Nasal cavity respiratory epithelium epithelial cell of viscerocranial mucosa (primary cell): ENCODE measurements at places on chromosomes 13 and 19. TPM values are rescaled to one million over a fixed set of nuclear protein-coding genes. Genes with fewer than 3 reads are reported as not detected.

Gene LENG9
- total RNA-seq: 11.4 and 13.7 TPM in 2 replicates

Gene NALCN
- total RNA-seq: 0.07 and 0.34 TPM in 2 replicates

Gene CD79A
- total RNA-seq: 0.07 TPM in 1 of 2 replicates, not detected in the other

Gene ZSCAN5A
- total RNA-seq: 5.1 and 5.7 TPM in 2 replicates

Gene CGB5
- total RNA-seq: not detected in 2 replicates

Gene CAMSAP3
- 4.4 and 11.6 TPM in 2 replicates for total RNA-seq

Gene LAIR1
- total RNA-seq: not detected in 2 replicates

Gene PEX11G
- 1.6 and 3.1 TPM in 2 replicates for total RNA-seq

Gene PIK3R2
- 8.2 and 46.5 TPM in 2 replicates for total RNA-seq

Gene GRK1
- total RNA-seq: not detected in 2 replicates

Gene NR1H2
- 60.1 and 69.3 TPM in 2 replicates for total RNA-seq
